ENCODE measurements at places on chromosomes 1 and 21. TPM values are rescaled to one million over a fixed set of nuclear protein-coding genes. Genes with fewer than 3 reads are reported as not detected.

The ZNF683 gene
- total RNA-seq, result not detected

DNA sequence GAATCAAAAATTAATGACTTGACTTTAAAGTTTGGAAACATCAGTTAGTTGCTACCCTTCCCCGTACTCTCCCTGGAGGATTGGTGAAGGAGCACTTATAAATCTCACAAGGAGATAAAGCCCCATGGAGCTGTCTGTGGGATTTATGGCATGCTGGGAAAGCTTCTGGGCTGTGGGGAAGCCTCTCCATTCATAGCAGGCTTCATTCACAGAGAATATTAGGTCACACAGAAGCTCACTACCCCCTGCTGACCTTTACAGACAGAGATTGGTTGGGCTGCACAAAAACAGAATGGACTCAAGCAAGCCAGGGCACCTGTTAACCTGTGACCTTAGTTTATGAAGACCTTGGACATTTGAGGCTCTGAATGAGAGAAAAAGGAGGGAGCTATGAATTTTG is 32.1 kb downstream of the RGL1 start:
- DNase-seq, result no peak

The DCST2 gene
- total RNA-seq, result 0.12 TPM

The PERM1 gene
- total RNA-seq, result not detected

DNA sequence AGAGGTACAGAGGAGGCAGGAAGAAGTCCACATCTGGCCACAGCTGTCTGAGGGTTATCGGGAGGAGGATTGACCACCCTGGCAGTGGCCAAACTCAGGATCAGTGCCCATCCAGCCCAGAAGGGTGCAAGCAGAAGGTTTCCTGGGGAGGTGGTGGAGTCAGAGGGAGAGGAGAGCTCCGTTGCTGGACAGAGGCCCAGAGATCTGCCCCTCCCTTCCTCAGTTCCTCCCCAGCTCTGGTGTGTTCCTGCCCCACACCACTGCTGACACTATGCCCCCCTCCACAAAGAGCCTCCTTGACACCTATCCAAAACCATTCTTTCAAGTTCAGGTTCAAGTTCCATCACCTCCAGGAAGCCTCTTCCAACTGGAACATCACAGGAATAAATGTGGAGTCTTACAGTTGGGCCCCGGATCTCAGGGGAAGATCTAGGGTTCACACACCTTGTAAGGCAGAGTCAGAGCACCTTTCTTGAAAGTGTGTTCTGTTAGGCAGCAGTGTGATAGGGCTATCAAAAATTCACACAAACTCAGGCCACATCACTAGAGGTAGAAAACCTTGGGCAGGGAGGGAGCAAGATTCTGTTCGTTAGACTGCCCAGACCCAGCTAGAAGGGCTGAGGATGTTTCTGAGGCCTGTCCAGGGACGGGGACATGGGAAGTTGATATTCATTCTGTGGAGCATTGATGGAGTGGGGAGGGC is 7.4 kb downstream of the LDLRAD1 start:
- DNase-seq, result no peak

GRCh38 chr1:235631816-235632215 is 17.8 kb downstream of the GNG4 start:
- DNase-seq, result no peak

GRCh38 chr1:35931446-35932157 is 697 bp downstream of the AGO3 start:
- DNase-seq, result no peak

DNA sequence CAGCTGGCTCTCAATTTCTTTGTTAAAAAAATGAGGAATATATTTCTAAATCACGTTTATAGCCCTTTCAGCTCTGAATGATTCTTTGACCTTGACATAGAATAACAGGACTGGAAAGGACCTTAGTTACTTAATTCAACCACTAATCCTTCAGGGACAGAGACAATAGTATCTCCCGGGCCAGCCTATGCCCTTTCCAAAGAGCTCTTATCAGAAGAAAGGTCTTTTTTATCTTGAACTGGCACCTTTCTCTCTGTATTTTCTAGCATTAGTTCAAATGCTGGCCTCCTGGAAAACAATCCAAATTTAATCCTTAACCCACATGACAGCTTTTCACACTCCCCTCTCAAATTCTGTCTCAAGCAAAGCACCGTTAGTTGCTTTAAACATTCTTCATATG is 44.8 kb upstream of the FBXO28 start:
- DNase-seq, result no peak

The SPRR5 gene
- total RNA-seq, result not detected

DNA sequence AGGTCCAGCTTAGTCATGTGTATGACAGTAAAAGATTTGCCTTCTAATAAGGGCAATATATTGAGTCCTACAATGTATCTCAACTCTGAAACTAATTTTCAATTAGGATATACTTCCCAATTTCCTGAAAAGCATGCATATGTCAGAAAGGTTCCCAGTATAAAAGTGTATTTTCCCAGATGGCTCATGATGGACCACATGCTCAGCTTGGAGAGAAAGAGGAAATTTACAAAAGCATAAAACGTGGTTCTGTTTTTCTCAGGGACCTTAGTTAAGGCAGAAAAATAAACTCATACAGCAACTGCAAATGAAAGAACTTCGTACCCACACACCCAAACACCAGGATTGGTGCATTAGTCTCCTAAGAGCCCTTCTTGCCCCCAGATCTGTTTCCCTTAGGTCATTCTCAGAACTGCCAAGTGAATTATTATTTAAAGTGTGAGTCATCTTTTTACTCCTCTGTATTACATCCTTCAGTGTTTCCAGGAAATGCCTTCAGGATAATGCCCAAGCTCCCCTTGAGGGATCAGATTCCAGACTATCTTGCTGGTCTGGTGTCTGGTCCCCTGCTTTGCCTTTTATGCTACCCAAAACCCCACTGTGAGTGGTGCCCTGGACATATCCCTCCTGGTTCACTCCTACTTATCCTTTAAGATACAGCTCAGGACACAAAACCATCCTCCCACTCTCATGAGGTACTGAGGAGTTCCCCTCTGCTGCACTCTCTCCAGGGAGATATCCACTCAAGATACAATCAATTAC is 57.4 kb downstream of the SSX2IP start:
- no peak for DNase-seq

DNA sequence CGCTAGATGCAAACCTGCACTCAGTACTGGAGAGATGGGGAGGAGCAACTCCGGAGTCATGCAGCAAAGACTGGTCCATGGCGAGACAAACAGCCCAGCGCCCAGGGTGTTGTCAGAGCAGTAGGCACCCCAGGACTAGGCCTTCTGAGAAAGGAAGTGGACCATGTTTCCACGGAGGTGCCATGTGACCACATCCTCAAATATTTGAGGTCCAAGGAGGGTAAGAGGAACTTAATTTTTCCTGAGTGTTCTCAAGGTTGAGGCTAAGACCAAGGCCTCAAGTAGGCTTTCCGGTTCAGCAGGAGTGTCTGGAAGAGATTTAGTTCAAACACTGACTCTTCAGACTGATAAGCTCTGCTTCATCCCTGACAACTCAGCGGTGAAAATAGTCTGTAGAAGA is 186.2 kb downstream of the RHOU start:
- no peak for DNase-seq

GRCh38 chr1:48668339-48668738 is 108.4 kb downstream of the BEND5 start:
- DNase-seq, result no peak

GRCh38 chr21:34956416-34957316 is 92.4 kb downstream of the RUNX1 start:
- no peak for DNase-seq

DNA sequence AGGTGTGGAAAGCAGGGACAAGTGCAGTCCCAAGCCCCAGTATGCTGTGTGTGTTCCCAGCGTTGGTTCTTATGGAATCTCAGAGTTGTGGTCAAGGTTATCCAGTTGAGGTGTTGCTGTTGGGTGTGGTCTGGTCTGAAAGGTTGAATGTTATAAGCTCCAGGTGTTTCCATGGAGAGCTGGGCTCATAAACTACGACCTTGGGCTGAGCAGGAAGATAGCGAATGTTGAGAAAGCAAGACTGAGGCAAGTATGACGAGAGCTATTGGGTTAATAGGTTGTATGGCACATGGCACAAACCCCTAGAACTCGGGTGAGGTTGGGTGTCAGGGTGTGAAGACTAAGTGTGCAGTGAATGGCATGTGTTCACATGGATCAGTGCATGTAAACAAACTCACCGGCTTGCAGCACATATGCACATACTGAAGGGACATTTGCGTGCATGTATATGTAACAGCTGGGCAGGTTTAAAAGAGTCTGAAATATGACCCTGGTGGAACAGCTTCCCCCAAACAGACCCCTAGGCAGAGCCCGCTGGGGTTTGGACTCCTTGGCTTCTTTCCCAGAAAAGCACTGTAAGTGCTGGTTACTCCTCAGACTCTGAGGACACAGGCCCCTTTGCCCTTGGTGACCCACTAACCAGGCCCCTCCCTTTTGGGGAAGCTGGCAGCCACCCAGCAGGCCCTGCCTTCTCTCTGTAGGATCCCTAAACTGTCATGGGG is 117.5 kb downstream of the NAV1 start:
- no peak for DNase-seq

DNA sequence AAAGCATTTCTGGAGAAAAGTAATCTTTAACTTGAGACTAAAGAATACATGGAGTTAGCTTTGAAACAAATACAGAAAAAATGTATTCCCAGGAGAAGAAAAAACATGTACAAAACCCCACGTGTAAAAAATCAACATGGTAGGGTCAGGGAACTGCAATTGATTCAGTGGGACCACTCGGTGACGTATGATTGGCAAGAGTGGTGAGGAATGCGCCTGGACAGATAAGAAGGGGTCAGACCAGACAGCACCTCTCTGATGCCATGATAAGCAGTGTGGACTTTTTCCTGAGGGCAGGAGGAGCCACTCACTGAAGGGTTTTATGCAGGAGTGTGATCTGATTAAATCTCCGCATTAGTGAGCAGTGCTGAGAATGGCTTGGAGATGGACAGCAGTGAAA is 142.5 kb downstream of the DAB1 start:
- no peak for DNase-seq

DNA sequence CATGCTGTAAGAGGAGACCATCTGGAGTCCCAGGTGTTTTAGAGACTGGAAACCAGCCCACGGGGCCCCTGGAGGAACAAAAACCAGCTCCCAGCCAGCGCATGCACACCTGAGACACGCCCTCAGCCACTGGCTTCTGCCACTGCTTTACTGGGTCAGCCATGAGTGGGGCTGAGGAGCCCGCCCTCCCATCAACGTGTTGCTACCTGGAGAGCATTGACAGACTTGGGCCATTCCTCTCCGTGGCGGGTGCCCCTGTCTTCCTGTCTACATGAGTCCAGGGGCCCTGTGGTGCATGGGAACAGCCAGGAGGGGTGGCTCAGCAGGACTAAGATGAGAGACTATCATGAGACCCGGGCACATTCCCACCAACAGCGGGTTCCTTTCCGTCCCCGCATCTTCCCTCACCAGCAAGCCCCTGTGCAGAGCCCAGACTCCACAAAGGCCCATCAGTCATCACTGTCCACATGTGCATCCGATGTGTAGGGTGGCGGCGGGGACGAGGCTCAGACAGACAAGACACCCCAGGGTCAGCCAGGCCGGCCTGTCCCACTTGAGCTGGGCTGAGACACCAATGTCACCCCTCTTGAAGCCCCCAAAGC is 45.4 kb upstream of the POFUT2 start:
- DNase-seq, result no peak

The TMEM81 gene
- total RNA-seq, result 2.3 TPM

DNA sequence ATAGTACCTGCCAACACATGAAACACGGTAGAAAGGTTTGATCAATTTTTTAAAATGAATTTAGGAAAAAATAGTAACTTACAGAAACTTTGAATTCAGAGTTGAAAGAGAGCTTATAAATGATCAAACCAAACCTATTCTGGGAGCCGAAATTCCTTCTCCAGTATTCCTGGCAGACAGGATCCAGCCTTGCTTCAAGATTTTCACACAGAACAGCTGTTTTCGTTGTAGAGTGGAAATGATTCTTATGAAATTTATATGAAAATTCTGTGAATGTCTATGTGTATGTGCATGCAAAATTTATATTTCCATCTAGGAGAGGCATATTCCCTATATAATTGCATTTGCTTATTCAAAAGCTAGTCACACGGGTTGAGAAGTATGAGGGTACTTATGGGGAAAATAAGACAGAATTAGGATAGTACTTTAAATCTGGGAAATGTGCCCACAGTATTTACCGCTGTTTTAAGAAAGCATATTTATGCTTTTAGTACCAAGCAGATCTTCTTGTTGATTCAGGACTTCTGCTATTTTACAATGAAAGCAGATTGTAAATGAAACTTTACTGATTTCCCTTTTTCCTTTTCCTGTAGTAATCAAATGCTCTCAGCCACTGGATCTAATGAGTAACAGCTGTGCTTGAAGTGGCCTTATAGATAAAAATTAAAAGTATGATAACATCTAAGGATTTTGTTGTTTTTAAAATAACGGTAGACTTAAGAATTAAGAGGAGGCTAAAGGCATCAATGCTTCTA is 30.4 kb downstream of the PRRX1 start:
- DNase-seq, result no peak

GRCh38 chr1:9368356-9368755 is 75.7 kb downstream of the SPSB1 start:
- DNase-seq, result no peak

DNA sequence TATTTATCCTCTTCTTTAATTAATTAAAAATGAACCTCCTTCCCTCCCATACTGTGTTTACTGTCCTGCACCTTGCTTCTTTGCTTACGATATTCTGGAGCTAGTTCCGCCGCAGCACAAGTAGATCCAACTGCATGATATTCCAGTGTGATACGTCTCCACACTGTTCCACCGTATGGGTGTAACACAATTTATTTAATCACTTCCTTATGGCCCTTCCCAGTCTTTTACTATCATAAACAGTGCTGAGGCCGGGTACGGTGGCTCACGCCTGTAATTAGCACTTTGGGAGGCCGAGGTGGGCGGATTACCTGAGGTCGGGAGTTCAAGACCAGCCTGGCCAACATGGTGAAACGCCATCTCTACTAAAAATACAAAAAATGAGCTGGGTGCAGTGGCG is 25.7 kb downstream of the CNST start:
- no peak for DNase-seq

GRCh38 chr21:45670731-45671130 is 27.2 kb downstream of the PCBP3 start:
- DNase-seq, result no peak

DNA sequence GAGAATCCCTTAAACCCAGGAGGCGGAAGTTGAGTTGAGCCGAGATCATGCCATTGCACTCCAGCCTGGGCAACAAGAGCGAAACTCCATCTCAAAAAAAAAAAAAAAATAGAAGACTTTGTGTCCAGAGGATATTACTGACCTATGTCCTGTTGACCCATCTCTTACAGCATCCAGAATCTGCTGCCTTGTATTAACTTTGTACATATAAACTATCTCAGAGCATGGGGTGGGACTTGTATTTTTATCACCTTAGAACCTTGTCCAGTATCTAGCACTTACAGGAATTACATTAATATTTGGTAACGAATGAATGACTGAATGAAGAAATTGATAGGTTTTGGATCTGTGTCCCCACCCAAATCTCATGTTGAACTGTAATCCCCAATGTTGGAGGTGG is 117.8 kb downstream of the TGFBR3 start:
- DNase-seq, result no peak
